ENCODE measurements at places on chromosomes 2 and 18.

DNA sequence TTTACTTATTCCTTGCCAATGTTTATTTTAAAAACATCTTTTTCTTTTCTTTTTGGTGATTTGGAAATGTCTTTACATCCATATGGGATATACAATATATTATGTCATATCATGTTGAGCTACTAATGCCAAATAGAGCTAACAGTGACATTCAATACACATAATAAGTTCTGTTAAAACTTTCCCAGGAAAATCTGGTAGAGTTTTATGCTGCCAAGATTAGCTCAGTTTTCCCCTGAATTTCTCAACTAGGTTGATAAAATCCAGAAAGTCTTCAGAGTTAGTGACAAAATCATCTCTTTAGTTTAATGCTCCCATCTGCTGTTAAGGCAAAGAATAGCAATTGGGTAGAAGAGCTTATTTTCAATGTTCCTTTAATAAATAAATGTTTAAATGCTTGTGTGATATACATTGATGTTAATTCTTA, 9.9 kb downstream of the COL3A1 start:
- DNase-seq, result no peak

DNA sequence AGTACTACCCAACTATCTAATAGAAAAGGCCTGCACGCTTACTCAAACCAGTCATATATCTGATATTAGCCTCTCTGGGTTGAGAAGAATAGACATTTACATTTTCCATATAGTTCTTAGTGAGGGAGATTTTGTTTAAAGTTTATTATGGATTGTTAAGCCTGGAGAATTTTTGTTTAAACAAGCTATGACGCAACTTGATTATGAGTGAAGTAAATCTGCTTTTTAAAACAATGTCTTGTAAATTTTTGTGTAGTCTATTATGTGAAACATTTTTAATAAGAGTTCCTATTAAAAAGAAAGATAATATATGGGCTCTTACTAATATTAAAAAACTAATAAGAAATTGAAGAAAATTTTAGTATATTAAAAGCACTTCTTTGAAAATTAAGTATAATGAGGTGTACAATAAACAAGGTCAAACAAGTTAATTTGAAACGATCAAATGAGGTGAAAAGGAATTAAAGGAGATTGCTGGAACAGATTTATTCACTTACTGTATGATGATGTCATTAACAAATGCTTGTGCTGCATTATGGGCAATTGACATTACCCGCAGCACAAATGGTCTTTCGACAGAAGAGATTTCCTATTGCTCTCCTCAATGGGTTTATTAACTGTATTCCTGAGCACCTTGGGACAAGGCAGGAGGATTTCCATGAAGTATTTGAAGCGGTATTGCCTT, 229.2 kb upstream of the SMIM21 start:
- no peak for DNase-seq

DNA sequence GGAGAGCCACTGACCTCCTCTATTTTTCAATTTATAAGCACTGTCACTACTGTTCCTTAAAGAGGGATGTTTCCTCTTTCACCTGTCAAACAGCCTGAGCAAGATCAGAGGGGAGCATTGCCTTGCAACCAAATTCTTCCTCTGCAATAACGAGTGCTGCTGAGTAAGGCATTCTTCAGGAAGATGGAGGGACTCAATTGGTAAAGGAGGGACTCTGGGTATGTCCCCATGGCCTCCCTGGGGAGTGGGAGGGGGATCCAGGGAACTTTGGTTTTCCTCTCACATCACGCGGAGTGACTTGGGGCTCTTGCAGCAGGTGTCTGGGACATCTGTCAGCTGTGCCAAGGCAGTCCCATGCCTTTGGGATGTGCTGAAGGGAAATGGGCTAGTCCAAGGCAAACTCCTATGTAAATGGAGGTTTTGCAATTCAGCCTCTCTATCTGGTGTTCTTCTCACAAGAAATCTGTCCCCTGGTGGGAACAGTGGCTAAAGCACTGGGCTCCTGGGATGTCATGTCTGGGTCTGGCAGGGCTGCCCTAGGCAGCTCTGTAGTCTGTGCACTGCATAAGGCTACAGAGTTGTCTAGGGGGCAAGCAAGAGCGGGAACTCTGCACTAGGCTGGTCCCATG, 14.4 kb upstream of the HES6 start:
- DNase-seq, result no peak

- DNase-seq, result no peak
Observed at GRCh38 chr18:28359176-28359575, 182.2 kb upstream of the CDH2 start.

DNA sequence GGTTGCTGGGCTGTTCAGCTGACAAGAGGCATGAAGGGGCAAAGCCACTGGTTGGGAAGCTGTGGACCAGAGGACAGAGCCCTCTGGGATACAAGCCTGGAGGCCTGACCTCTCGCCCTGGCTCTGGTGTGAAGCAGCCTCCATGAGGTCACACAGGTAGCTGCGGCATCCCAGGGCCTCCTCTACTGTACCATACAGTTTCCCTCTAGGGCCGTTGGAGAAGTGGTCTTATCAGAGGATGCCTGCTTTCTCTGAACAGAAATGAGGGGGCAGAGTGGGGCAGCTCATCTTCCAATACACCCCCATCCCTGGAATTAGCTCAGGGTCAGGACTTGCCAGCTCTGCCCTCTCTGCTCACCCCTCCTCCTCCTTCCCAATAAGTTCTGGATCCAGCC, 135.1 kb upstream of the SMAD2 start:
- no peak for DNase-seq

GRCh38 chr2:207772081-207772843, 2.6 kb upstream of the FZD5 start:
- no peak for DNase-seq

GRCh38 chr2:45120546-45120945, 111.3 kb upstream of the SIX2 start:
- DNase-seq, result no peak

- DNase-seq, result no peak
Observed at GRCh38 chr2:240310201-240310600, 125.3 kb upstream of the GPC1 start.

Data from activated T-helper 1 cell treated with anti-CD3 and anti-CD28 coated beads, Interleukin-12 subunit alpha, Interleukin-12 subunit beta, Interleukin-2, Interleukin-4 antibody, amounts not matched to agents 30 ng/mL and 10 ng/mL and 1 ng/mL, durations not matched to agents 14 hours and 24 hours and 36 hours (primary cell).